ENCODE measurements at places on chromosomes 4 and X.

DNA sequence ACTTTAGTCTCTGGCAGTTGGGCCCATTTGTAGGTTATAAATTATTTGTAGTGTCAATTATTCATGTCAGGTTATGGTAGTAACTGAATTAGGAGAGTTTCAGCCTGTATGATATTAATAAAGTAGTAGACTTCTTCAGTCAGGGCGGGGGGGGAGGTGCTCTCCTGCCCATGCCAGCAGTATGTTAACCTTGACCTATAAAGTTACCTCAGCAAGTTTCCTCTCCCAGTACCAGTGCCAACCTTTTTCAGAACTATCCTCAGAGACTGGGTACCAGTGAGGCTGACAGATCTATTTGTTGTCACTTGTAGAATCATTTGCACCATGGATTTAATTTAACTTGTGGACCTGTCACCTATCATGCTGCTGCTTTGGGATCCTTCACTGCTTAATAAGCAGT is 88.0 kb downstream of the PRRG1 start:
- DNase-seq, result no peak

GRCh38 chr4:17512973-17513665 is 1.2 kb upstream of the QDPR start:
- DNase-seq, result no peak

DNA sequence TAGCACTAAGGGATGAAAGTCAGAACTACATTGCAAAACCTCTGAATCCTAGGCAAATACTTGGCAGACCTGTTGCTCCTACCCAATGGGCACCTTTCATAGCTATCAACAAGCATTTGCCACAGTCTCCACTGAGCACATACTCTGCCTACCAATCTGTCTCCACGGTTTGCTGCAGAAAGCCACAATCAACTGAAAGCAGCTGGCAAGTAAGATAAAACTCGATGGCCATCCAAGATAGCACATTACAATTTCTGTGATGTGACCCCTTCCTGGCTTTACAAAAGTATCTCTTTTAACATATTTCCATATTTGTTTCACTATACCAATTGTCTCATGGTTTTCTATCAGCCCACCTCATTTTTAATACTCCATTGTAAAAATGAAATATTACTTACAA is 1060.5 kb upstream of the INTU start:
- DNase-seq, result no peak

DNA sequence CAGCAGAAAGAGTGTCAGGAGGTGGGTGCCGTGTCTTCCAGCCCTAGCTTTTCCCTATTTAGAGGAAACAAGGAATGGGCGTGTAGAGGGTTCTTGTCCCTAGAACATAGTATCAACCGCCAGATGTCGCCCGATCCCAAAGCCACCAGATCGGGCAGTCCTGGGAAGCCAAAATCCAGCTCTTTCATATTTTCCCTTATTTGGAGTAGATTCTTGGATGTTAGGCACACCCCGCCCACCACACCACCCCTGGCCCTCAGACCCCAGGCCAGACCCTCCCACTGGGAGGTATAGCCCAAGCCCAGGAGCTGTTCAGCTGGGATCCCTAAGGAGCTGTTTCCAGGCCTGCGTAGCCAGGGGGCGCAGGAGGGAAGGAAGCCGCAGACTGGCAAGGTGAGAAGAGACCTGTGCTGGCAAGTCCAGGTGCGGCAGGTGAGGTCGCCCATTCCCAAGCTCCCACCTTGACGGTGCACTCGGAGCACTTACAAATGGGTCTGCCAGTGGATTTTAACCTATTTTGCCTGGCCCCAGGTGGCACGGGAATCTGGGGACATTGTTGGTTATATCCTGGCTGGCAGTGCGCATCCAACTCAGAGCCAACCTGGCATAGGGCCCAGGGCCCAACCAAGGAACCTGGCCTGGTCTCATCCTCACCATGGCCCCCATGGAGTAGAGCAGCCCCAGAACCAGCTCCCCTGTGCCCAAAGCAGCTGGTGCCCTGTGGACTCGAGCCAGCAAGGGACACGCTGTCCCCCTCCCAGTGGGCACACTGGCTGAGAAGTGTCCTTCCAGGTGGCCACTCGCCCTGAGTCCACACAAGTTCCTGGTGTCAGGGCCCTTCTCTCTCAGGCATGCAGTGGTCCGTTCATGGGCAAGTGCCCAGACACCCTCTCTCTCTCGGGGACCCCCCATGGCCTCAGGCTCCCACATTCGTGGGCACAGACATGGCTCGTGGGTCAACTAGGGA is 811 bp downstream of the FLNA start:
- DNase-seq, result peak; percentile 32

Measured in activated CD4-positive, alpha-beta T cell treated with anti-CD3 and anti-CD28 coated beads for 48 hours (primary cell).